ENCODE measurements at places on chromosomes 5 and 9.

- peak; percentile 26 for DNase-seq
Observed at GRCh38 chr9:133429641-133430161, 7.5 kb downstream of the ADAMTS13 start.

GRCh38 chr5:38009749-38010358 is 170.0 kb upstream of the GDNF start:
- peak; percentile 2 for DNase-seq

DNA sequence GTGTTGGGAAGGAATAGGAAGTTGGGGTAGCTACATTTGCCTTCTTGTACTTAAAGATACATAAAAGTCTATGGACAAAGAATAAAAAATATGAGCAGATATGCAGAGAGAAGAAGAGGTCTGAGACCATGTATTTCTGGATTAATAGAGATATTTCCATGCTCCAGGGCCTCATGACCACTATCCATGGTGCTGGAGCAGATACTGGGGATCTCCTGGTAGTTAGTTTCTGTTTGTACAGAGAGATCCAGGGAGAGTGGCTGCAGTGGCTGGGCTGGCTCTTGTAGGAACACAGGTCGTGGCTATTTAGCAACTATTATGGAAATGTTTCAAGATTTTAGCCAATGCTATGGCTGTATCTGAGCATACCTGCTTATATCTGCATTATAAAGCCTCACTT is 184.2 kb upstream of the TMEM161B start:
- DNase-seq, result no peak

- no peak for DNase-seq
Observed at GRCh38 chr9:20289423-20290010, 332.8 kb downstream of the MLLT3 start.

- peak; percentile 65 for DNase-seq
Observed at GRCh38 chr5:160171666-160172065, 52.4 kb upstream of the PWWP2A start.

DNA sequence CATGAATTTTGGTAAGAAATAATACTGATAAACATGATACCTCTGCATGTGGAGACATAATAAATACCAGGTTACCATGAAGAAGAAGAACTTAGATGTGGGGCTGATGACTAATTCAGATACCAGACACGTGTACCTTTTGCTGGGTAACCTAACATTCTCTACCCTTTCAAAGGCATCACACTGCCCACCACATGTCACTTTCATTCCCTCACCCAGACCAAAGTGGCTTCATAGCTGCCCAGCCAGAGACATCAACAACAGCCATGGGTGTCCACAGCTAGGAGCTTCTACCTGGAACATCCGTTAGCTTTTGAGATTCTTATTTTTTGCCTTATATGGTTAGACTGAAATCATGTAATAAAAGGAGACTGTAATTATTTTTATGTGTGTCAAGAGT is 396.8 kb downstream of the MED10 start:
- DNase-seq, result no peak

GRCh38 chr9:127941062-127941960 is 3.7 kb upstream of the DPM2 start:
- no peak for DNase-seq

- DNase-seq, result peak; percentile 35
Observed at GRCh38 chr9:6243746-6244145, 28.1 kb downstream of the IL33 start.

DNA sequence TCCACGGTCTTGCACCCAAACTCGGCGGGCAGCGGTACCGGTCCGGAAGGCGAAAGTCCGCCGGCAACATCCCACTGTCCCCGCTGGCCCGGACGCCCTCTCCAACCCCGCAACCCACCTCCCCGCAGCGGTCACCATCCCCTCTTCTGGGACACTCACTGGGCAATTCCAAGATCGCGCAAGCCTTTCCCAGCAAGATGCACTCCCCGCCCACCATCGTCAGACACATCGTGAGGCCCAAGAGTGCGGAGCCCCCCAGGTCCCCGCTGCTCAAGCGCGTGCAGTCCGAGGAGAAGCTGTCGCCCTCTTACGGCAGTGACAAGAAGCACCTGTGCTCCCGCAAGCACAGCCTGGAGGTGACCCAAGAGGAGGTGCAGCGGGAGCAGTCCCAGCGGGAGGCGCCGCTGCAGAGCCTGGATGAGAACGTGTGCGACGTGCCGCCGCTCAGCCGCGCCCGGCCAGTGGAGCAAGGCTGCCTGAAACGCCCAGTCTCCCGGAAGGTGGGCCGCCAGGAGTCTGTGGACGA is 33.3 kb downstream of the CD180 start:
- DNase-seq, result no peak

DNA sequence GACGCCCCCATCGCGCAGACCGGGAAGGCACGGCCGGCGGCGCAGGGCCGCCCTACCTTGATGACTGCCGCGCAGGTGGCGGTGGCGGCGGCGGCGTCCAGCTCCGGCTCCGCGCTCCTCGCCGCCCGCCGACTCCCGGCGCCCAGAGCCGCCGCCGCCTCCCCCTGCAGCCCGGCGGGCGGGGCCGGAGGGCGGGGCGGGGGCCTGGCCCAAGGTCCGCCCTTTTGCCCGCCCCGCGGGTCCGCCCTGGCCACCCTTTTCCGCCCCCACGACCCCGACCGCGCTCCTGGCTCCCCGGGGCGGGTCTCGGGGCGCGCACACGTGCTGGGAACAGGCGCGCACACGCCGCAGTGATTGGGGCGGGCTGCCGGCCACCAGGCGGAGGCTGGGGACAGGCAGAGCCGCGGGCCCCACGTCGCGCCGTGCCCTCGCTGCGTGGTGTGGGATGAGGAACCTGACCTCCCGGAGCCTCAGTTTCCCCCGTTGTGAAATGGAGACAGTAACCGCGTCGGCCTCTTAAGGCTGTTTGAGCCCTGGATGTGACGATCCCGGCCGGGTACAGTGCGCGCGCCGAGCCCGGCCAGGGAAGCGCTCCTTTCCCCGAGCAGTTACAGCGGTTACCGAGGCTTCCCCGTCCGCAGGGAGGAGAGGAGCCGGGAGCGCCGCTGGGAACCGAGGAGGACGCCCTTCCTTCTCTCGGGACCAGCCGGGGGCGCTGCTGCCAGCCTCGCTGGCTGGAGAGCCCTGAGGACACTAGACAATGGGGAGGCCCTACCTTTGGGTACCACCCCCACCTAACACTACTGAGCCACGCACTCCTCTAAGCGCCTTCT is at the start of gene CORO2A:
TSS of gene CORO2A (minus strand) at position 135 of the 833 bp plus-strand sequence. CDS start 34,977 bp downstream, outside the sequence.
- peak; percentile 72 for DNase-seq

- no peak for DNase-seq
Observed at GRCh38 chr5:65796751-65797316, 74.8 kb downstream of the NLN start.

- no peak for DNase-seq
Observed at GRCh38 chr9:87628346-87628745, 97.6 kb upstream of the CTSL start.

GRCh38 chr5:40518485-40518917 is 161.2 kb upstream of the PTGER4 start:
- DNase-seq, result no peak

DNA sequence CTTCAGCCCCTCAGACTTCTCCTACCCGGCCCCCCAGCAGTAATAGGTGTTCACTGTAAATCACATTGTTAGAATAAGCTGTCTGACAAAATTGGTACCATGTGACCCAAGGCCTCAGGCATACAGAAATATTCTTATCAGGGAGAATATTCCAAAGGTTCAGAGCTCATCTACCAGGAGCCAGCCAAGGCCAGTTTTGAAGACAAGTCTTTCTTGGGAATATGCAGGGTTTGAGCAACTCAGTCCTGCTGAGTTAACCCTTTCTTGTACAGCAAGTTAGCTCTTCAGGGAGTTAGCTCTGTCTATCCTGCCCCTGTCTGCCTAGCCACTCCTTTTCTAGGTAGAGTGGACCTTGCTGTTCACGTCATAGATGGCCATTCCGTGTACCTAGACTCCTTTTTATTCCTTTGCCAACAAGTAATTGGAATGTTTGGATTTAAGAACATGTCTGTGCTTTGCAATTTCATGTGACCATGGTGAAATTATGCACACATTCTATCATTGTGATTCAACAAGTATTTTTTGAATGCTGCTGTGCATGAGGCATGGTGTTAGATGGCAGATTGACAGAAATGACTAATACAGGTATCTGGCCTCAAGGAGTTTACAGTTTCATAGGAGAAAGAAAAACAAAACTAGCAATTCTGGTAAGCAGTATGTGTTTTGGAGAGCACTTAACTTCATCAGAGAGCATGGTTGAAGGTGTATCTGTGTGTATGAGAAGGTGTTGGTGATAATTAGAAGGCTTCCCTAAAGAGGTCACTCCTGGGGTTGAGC is 22.6 kb downstream of the TGFBR1 start:
- DNase-seq, result peak; percentile 85

DNA sequence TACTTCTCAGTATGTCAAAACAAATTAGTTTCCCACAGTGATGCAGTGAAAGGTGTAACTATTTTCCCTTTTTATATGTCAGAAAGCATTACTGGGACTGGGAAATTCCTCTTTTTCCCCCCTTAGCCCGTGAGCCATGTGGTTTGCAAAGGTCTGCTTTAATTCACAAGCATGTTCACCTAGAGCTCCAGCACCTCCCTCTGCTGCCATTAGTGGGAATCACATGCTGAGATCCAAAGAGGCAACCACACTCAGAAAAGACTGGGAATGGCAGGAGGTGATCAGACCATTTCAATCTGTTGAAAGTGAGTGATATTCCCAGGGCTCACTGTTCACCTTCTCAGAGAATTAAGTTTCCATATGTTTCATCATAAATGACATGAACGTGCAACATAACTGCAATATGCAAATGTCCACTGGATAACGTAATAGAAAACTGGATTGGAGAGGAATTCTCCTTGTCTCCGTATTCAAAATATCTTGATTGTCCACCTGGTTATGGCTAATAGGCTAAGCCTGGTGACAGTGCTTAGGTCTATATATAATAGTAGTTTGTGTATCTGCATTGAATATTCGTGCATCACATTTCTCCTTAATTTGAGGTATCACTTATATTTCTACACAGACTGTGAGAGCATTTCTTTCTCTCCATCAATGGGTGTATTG is 703.5 kb upstream of the WWC1 start:
- peak; percentile 59 for DNase-seq

DNA sequence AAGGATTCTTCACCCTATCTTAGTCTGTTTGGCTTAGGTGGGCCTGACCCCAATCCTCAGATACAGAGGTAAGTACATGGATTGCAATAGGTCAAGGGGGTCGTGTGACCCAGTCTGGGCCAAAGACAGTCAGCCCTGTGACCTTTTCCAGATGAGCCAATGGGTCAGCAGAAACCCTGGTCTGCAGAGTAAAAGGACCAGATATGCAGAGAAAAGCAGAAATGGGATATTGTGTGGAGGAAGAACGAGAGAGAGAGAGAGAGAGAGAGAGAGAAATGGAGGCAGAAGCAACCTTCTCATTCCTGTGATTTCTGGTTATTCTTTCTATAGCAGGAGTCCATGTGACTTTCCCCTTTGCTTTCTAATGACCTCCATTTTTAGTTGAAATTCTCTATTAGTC is 40.4 kb upstream of the CRB2 start:
- DNase-seq, result no peak

GRCh38 chr5:169695025-169695625 is 58.0 kb downstream of the DOCK2 start:
- no peak for DNase-seq

DNA sequence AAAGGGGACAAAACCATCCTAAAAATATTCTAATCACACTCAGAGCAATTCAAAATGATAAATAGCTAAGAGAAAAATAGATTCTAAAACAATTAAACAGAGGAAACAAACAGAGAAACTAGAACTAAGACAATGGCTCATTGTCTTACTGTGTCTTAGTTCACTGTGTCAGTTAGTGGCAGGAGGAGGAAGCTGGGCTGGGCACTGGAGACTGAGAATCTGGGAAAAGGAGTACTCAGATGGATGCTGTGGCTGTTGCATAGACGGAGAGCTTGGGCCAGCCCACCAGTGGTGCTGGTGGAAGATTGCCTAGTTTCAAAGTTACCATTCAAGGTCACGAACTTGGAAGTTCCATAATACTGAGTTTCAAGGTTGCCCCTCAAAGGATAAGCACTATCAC is 94.7 kb upstream of the IFNK start:
- DNase-seq, result no peak

DNA sequence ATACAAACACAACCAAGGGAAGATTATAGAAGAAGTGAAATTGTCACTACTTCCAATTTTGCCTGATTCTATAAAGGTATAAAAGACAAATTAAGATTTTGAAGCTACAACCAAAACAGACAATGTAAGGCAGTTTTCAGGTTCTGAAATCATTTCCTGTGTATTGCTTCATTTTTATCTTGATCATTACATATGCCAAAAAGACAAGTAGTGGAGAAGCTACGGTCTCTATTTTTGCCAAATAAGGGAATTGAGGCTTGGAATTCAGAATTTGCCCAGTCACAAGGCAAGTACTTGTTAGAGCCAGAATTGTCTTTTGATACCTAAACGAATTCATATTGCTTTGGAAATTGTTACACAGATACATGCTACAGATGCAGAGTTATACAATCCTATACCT is 20.6 kb downstream of the EDIL3 start:
- peak; percentile 87 for DNase-seq

- DNase-seq, result no peak
Observed at GRCh38 chr9:68637020-68637419, 68.0 kb upstream of the PIP5K1B start.

DNA sequence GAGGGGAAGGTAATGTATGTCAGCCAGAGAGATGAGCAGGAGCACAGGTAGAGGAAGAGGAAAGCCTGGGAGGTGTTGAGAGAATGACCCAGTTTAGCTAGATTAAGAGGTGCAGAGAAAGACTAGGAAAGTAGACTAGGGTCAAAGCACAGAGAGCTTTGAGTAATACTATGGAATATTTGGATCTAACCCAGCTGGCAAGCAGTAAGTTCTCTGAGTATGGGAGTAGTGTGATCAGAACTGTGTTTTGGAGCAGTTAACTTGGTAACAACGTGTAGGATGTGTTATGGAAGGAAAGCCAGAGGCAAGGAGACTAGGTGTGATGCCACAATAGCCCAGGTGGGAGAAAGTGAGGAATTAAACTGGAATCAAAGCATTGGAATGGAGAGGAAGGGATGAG is 84.9 kb upstream of the PTGER4 start:
- DNase-seq, result peak; percentile 62

- DNase-seq, result peak; percentile 50
Observed at GRCh38 chr5:142883025-142883424, 112.8 kb downstream of the ARHGAP26 start.

DNA sequence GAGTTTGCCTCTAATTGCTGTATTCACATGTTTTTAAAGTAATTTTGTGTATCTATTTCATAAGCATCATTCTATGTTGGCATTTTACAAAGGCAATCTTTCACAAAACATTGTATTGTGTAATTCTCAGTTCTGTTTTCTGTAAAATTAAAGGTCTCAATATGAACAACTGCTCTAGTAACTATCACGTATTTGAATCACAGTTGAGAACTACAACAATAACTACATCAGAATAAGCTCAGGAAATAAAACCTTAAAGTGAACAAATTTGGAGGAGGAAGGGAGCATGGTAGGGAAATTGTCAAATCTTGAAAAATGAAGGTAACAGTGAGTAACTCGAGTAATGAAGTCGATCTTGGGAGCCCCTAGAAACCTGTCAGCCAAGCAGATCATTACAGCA is 22.5 kb upstream of the CAMK4 start:
- DNase-seq, result no peak

- DNase-seq, result peak; percentile 12
Observed at GRCh38 chr9:131545003-131545785, at the start of gene PRRT1B. PRRT1B (plus strand) TSS chr9:131545523; CDS start chr9:131545616, 93 bp downstream.
